ENCODE measurements at places on chromosomes 12 and 14.
A peak's percentile ranks its signal among the peaks of the same experiment; 100 is the strongest.

- peak; percentile 48 for DNase-seq
Measured at GRCh38 chr12:72141381-72141780, 130.8 kb upstream of the TRHDE start.

GRCh38 chr12:95136598-95136997 is 63.2 kb upstream of the NR2C1 start:
- DNase-seq: no peak

DNA sequence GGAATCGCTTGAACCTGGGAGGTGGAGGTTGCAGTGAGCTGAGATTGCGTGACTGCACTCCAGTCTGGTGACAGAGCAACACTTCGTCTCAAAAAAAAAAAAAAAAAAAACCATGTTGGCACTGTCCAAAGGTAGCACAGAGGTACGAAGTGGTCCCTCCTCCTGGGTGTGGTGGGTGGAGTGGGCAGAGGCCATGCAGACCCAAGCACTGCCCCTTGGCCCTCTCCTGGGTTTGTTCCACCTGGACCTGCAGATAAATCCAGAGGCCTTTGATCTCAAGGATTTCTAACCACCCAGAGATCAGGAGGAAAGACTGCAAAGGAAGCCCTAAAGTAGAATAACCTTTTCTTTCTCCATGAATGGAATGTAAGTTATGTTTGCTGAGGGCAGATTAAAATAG is 8.7 kb upstream of the GALNT6 start:
- no peak for DNase-seq

DNA sequence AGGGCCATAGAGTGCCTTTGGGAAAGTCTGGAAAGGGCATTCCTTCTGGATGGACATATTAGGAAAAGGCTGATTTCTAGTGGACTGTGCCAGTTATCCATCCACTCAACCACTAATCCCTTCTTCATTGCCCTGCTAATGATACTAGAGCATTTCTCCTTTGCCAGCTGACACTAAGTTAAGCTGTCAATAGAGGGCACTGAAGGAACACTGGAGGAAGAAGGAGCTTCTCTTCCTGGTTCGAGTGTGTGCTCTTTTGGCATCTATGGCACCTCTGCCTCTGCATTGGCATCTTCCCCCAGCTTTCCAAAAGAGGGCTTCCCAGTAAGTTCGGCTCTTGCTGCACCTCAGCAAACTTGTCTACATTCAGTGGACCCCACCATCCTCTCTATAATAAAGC is 165.4 kb downstream of the DERA start:
- peak; percentile 38 for DNase-seq

GRCh38 chr14:94485944-94486841 is 10.2 kb upstream of the SERPINA9 start:
- peak; percentile 71 for DNase-seq
